ENCODE measurements at places on chromosomes 12 and 14.

DNA sequence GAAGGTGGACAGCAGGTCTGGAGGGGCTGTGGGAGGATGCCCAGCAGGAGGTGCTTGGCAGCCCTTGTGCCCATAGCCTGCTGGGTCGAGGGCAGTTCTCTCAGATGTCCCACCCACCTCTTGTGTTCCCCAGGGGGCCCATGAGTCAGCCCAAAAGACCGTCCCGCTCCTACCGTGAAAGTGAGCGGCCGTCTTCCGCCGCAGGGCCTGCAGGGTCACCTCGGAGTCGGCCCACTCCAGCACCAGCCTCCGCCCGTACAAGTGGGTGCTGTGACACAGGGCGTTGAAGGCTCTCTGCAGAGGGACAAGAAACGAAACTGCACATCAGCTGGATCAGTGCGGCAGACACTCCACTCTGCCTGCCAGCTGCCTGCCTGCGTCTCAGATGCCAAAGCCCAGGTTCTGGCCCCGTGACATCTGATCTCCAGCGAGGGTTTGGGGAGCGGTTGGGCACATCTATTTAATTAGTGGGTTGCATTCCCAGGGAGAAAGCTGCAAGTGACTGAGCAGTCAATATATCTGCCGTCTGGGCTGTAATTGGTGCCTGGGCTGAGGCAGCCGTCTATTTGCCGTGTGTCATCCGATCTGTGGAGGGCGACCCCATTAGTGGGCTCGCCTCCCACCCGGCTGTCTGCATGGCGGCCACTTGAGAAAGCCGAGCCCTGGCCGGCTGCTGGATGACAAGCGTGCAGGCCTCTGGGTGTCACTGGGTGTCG is 121.5 kb downstream of the RBM19 start:
- DNase-seq: no peak

GRCh38 chr14:75449036-75449435 is 21.2 kb downstream of the JDP2 start:
- no peak for DNase-seq

- DNase-seq: no peak
Measured at GRCh38 chr12:19144287-19144686, 14.8 kb downstream of the PLEKHA5 start.

GRCh38 chr12:27213830-27214787 is 30.0 kb upstream of the STK38L start:
- DNase-seq: no peak

- no peak for DNase-seq
Measured at GRCh38 chr12:106127338-106128126, 11.2 kb downstream of the NUAK1 start.

All from globus pallidus (tissue), 1 donor.